ENCODE measurements at places on chromosomes 3 and 15. TPM values are rescaled to one million over a fixed set of nuclear protein-coding genes. Genes with fewer than 3 reads are reported as not detected.

MEF2A gene
- total RNA-seq: 65.3 TPM

TUSC7 gene
- not detected for total RNA-seq

GOLGA6L7 gene
- not detected for total RNA-seq

MKRN3 gene
- total RNA-seq: 0.51 TPM

DLL4 gene
- total RNA-seq: 7.0 TPM

KCNH8 gene
- total RNA-seq: not detected

MORC1 gene
- total RNA-seq: not detected

TRA2B gene
- 237 TPM for total RNA-seq

ITIH1 gene
- total RNA-seq: not detected

NEK10 gene
- total RNA-seq: 2.6 TPM

SNURF gene
- total RNA-seq: 1.9 TPM

GP5 gene
- not detected for total RNA-seq

PLAAT1 gene
- 0.66 TPM for total RNA-seq
